ENCODE measurements at places on chromosomes 2 and 18. TPM values are rescaled to one million over a fixed set of nuclear protein-coding genes. Genes with fewer than 3 reads are reported as not detected.

- no peak for DNase-seq
Observed at GRCh38 chr2:127326289-127326945, 32.5 kb upstream of the ERCC3 start.

Gene PDE11A
- polyA plus RNA-seq = 6.9 TPM

- peak; percentile 14 for DNase-seq
Observed at GRCh38 chr2:174495365-174496012, 8.7 kb upstream of the GPR155 start.

- DNase-seq = no peak
Observed at GRCh38 chr2:241234066-241234790, 45.8 kb downstream of the ANO7 start.

DNA sequence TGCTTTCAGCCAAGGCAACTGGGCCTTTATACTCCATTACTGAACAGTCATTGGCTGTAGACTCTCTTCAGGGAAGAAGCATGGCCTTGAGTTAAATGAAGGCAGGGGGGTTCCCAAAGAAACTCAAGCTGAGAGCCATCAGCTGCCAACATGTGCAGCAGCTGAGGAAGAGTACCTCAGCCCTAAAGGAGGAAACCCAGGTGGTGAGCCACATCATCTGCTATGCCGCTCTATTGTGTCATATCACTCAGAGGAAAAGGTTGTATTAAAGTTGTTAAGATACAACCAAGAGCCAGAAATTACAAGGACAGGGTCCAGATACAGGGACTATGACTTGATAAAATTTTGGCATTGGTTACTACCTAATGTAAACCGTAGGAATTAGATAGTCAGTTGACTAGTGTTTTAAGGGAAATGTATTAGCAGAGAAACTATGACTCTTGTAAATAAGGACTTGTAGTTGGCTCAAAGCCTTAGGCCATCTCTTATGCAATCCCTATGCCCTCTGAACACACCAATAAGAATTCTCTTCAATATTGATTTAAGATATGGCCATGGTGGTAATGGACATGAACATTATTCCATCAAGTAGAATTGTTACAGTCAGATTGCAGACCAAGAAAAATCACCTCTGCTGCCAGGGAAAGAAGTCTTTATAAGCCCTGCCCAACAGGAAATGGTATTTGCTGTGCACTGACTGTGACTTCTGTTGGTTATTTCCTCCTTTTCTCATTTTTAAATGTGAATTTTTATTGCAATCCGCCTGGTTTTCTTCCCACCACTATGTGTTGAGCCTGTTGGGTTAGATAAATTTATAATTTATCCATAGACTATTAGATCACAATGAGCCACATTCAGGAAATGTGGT lies 9.2 kb upstream of the LRPPRC start:
- DNase-seq = no peak

All from right renal cortex interstitium (tissue), 3 donors.